ENCODE measurements at places on chromosomes 16 and 17.

- no peak for DNase-seq
These were observed 30.5 kb upstream of the NXPH3 start for GRCh38 chr17:49545007-49545660.

DNA sequence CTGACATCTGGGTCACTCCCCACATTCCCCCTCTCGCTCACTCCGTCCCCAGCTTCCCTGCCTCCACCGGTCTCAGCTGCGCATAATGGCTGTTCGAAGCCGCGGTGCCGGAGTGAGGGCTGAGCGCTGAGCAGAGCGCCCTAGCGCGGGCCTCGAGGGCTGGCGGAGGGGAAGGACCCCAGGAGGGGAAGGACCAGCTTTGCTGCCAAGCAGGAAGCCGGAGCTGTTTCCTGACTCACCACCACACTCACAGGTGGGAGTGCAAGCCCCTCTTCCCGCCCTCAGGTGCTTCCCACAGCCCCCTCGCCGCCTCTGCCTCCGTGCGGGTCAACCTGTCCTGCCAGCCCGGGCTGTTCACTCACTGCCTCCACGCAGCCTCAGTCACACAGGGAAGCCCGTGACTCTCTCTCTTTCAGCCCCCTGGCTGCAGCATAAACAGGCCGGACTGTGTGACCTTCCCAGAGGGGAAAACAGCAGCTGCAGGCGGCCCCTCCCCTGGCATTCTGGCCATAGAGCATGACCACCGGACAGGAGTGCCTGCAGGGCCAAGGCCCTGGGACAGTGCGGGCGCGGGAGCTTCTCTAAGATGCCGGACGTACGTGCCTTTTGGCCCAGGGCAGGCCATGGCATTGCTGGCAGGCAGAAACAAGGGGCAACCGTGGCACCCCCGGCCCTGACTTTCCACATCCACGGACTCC is 23.7 kb downstream of the SLC43A2 start:
- DNase-seq, result no peak

- no peak for DNase-seq
These were observed 125.2 kb upstream of the SOX9 start for GRCh38 chr17:71995590-71995989.

GRCh38 chr17:51541215-51541614 is 280.9 kb downstream of the UTP18 start:
- no peak for DNase-seq

- DNase-seq, result no peak
These were observed 8.4 kb downstream of the ZNF213 start for GRCh38 chr16:3143189-3143588.

- DNase-seq, result peak; percentile 66
These were observed 4.2 kb downstream of the DPH1 start for GRCh38 chr17:2034157-2034556.

- DNase-seq, result no peak
These were observed 14.1 kb downstream of the MFSD11 start for GRCh38 chr17:76752006-76752405.

DNA sequence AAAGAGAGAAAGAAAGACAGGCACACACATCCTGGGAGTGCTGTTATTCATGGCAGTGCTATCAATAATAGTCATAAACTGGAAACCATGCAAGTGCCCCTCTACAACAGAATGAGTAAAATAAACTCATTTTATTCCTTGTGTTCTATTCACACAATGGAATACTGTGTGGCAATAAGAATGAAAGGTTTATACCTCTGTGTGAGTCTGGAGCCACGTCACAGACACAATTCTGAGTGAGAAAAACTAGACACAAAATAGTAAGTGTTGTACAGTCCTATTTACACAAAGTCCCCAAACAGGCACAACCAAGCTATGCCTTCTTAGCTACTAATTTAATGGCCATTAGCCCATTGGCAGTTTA is 429.7 kb downstream of the SLC39A11 start:
- DNase-seq, result no peak

DNA sequence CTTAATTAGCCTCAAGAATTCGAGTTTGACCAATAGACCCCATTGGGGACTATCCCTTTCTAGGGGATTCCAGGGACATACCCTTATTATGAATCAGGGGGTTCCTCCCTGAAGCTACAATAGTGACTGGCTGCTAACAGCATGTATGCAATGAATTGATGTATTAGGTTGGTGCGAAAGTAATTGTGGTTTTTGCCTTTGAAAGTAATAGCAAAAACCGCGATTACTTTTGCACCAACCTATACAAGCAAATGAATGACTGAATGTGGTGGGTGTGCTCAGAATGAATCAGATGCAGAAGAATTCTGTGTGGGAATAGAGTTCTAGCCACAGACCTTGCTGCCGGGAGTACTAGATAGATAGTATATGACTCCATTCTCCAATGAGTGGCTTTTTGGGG is 76.7 kb downstream of the HLF start:
- peak; percentile 74 for DNase-seq

GRCh38 chr16:55506083-55506482 is 2.8 kb upstream of the LPCAT2 start:
- no peak for DNase-seq

DNA sequence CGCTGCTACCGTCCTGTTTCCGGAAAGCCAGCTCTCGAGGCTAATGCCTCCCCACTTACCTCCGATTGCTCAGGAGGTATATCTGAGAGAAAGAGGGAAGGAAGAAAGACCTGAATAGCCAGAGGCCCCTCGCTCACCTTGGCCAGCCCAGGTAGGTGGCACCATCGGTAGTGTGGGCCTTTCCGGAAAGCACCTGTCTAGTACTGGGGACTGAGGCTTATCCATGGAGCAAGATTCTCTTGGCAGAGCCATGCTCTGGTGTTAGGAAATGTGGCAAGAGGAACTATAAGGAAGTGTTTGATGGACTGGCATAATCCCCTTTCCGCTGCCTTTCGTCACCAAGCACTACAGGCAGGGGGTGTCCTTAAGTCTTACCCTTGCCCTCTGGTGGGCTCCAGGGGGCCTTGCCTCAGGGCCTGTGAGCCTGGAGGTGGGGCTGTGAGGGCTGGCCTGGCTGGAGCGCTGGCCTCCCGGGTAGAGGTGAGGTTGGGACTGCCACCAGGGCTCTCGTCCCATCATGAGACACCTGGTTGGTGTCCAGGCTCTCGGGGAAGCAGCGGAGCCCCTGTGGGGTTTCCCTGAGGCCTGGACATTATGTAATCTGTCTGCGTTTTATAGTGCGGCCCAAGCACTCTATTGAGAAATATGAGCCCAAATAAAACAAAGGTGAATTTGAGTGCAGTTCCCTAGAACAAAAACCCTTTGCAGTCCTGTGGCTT is 2.9 kb downstream of the CMIP start:
- DNase-seq, result peak; percentile 45

- DNase-seq, result no peak
These were observed at the start of gene SALL1 for GRCh38 chr16:51150888-51151320. TSS of gene SALL1 (minus strand) at chr16:51151270. CDS start at chr16:51151241, 29 bp downstream.

DNA sequence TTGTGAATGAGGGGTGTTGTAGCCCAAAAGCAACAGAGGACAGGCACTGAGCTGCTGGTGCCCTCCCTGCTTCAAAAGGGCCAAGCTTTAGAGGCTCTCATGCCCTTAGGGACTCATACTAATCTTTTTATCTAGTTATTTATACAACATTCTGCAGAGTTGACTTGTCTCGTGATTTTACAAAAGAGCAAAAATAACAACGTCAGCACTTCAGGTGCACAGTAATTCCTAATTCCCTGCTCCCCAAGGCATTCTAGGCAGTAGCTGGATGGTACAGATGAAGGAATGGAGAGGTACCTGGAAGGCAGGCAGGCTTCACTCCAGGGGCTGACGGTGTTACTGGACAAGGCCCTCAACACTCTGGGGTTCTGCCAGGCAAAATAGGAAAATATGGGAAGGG is 406.7 kb upstream of the CCL2 start:
- no peak for DNase-seq

DNA sequence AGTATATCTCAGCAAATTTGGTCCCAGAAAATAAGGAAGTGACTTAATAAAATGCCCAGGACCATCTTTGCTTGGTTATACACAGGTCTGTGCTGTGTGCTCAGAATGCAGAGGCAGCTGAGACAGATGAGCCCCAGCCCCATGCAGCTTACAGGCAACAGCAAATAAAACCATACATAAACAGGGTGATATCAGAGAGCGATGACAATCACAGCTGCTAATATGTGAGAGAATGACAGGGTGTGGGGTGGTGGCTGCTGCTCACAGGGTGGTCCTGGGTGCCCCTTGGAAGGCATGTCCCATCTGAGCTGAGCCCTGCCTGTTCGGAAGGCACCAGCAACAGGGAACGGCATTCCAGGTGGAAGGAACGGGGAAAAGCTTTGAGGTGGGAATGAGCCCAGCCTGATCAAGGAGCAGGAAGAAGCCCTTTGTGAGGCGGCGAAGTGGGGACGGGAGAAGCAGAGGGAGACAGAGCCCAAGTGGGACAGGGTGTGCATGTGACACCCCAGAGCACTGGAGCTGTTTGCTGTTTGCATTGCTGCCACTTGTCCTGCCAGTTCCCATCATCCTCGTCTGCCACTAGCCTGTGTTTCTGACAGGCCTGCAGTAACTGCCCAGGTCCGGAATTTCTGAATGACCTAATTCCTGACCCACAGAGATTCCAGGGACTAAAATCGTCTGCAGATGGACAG is 150.5 kb downstream of the KATNIP start:
- no peak for DNase-seq

- peak; percentile 14 for DNase-seq
These were observed 45.0 kb downstream of the VMP1 start for GRCh38 chr17:59752446-59752845.

DNA sequence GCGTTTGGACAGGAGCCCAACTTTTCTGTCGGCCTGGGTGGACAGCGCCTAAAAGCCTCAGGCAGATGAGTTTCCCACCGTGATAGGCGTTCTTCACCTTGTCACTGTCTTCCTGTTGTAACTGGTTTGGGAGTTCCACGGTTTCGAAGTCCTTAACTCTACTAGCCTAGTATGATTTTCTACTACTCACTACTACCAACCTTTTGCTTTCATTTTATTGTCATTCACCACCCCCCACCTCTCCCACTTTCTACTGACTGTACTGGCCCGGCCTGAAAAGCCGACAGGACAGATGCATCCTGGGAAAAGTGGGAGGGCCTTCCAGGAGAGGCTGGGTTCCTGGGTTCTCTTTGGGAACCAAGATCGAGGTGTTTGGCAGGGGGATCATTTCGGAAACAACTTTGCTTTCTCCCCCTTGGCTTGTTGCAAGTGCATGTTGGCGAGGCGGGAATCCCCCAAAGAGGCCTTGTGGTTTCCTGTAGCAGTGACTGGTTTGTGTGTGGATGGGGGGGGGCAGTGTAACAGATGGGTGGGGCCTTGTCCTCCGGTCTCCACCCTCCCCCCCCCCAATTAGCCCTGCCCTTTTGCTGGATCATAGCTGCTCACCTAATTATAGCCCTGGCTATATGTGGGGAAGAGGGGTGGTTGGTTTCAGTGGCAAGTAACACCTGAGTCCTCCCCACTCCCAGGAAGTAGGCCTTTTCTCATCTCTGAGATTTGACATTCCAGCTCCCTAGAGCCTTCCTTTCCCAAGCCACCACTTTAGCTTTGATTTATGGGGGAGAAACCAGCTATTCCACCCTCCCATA is 1.4 kb downstream of the EIF5A start:
- DNase-seq, result peak; percentile 90

DNA sequence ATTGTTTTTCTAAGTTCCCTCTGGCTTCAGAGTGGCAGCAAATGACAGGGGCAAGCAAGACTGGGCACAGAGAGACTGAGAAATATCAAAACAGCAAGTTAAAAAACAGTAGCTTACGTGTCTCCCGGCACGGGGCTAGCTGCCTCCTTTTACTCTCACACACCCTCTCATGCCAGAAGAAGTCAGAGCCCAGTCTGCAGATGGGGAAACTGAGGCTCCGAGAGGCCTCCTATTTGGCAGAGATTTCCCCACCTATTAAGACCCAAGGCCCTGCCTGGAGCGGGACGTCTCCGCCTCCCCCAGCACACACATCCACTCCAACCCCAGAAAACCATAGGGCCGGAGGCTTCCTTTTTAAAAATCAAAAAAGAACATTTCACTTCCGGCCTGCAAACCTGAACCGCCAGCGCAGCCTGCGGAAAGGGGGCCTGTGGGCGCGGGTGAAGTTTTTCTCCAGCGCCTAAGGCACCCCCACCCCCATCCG is 832 bp downstream of the CARHSP1 start:
- DNase-seq, result no peak

Data from astrocyte of the hippocampus (primary cell).